ENCODE measurements at places on chromosomes 4 and X.

- DNase-seq = no peak
Observed at GRCh38 chr4:6730603-6731317, 14.8 kb downstream of the BLOC1S4 start.

- no peak for DNase-seq
Observed at GRCh38 chrX:152907084-152907651, 9.3 kb downstream of the ZNF185 start.

DNA sequence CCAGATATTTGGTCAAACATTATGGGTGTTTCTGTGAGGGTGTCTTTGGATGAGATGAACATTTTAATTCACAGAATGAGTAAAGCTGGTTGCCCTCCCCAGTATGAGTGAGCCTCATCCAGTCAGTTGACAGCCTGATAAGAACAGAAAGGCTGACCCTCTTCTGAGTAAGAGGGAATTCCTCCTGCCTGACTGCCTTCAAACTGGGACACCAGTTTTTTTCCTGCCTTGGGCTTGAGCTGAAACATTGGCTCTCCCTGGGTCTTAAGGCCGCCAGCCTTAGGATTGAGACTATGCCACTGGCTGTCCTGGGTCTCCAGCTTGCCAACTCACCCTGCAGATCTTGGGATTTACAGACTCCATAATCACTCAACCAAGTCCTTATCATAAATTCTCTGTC lies 14.5 kb upstream of the MAML3 start:
- DNase-seq = no peak

- no peak for DNase-seq
Observed at GRCh38 chr4:162265802-162266201, 102.0 kb upstream of the FSTL5 start.

GRCh38 chr4:119300101-119300978 lies 21.6 kb downstream of the FABP2 start:
- DNase-seq = peak; percentile 84

DNA sequence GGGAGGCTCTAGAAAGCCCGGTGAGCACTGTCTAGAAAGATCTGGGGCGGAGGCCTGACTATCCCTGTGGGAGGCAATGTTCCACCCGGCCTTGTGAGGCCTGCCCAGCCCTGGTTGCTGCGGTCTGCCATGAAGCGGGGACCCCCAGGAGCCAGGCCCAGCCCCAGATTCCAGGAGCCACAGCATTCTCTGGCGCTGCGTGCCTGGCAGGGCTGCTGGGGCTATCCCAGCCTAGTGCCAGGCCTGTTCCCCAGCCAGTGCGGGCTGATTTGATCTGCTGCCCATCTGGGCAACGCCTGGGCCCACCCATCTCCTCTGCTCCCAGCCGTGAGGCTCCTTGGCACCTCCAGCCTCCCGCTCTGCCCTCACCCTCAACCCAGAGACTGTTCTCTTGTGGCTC lies 19.6 kb downstream of the ATP2B3 start:
- no peak for DNase-seq

- no peak for DNase-seq
Observed at GRCh38 chrX:136660896-136661295, 12.9 kb downstream of the CD40LG start.

GRCh38 chrX:40189637-40190036 lies 91.9 kb upstream of the BCOR start:
- DNase-seq = no peak

DNA sequence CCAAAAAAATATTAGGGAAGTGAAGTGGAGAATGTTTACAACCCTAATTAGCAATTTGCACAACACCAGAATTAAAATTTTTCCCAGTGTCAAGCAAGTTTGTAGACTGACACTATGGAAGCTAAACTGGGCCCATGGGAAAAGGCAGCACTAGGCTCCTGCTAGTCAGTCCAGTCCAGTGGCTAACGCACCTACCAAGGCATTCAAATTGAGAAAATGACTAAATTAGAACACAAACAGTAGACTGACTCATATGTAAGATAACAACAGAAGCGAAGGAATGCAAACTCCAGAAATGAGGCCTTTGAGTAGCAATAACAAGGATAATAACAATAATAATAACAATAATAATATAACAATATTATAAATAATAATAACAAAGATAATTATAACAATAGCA lies 90.7 kb downstream of the GRIA3 start:
- DNase-seq = no peak

DNA sequence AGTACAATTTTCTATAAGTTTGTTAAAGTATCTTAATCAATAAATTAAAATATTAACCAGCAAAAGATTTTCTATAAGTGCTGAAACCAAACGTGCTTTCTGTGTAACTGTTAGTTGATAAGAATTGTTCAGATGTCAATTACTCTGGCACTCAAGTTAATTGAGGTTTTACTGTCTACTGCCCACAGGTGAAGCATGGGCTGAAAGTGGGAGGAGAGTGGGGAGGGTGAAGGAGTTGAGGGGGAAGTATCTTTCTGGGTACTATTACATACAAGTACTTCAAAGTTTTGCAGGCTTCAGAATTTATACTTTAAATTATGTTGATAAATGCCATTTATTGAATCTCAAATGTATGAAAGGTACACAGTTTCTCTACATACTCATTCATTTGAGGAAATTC lies 19.1 kb upstream of the CXCL3 start:
- DNase-seq = no peak

- DNase-seq = no peak
Observed at GRCh38 chr4:3324093-3324815, 31.4 kb downstream of the RGS12 start.
